ENCODE measurements at places on chromosomes 3 and 15. TPM values are rescaled to one million over a fixed set of nuclear protein-coding genes. Genes with fewer than 3 reads are reported as not detected.

The C3orf22 gene
- not detected for total RNA-seq

The CPNE9 gene
- total RNA-seq, result 0.27 TPM

The MRPS11 gene
- total RNA-seq, result 48.4 TPM

The CHRFAM7A gene
- total RNA-seq, result 8.5 TPM

The IQCH gene
- total RNA-seq, result 3.0 TPM

The NPAP1 gene
- total RNA-seq, result not detected

The SLC51B gene
- total RNA-seq, result not detected

The CLEC3B gene
- total RNA-seq, result not detected
